Fibroblast of skin of right biceps (primary cell): ENCODE measurements at places on chromosomes 6 and 20.

- no peak for DNase-seq
Observed at GRCh38 chr20:22425344-22426295, 158.8 kb downstream of the FOXA2 start.

DNA sequence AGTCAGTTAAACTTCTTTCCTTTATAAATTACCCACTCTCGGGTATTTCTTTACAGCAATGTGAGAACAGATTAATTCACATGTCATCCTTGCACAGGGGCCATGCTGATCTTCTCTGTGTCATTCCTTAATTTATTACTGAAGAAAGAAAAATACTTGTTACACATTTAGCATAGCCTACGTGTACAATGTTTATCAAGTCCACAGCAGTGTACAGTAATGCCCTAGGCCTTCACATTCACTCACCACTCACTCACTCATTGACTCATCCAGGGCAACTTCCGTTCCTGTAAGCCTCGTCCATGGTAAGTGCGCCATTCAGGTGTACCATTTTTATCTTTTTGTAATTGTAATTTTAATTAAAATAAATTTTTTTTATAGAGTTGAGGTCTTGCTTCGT is 73.6 kb downstream of the RSPH3 start:
- peak; percentile 70 for DNase-seq

- peak; percentile 84 for DNase-seq
Observed at GRCh38 chr6:52261229-52261628, 16.9 kb upstream of the IL17F start.

DNA sequence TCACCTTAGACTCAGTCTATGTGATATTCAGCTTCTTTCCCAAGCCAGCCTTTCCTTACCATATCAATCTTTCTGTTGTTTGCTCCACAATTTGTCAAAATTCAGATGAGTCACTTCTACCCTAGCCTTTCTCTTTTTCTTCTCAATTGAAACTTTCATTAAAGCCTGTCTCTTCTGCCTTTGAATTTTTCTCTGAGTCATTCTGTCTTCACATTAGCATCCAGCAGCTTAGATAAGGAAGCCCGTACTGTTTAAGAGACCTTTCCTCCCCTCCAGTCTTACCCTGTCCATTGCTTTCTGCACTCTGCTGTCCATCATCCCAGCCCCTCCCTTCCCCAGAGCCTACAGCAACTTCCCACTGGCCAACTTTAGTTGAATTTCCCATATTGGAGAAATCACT is 34.9 kb upstream of the RALGAPA2 start:
- no peak for DNase-seq

DNA sequence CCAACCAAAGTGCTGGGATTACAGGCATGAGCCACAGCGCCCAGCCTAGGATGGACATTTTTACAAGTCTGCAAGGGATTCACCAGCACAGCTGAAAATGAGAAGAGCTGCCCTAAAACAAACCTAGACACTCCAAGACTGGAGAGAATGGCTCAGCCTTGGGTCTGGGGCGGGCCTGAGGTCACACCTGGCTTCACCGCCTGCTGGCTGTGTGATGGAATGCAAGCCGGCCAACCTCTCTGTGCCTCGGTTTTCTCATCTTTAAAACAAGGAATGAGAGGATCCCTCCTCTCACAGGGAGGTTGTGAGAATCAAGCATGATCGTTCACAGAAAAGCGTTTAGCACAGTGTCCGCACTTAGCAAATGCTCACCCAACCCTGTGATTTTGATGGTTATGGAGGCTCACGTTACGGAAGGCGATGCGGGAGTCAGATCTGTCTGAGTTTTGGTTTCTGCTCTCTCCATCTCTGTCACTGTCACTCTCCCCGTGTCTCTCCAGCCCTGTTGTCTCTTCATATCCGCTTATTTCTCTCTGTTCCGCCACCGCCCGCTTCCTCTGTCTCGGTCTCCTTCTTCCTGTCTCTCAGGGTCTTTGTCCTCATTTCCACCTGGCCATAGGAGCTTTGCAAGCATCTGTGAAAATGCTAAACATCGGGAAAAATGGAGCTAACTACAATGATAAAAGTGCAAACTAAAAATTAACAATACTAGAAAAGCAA is 47.6 kb downstream of the CEBPB start:
- no peak for DNase-seq

DNA sequence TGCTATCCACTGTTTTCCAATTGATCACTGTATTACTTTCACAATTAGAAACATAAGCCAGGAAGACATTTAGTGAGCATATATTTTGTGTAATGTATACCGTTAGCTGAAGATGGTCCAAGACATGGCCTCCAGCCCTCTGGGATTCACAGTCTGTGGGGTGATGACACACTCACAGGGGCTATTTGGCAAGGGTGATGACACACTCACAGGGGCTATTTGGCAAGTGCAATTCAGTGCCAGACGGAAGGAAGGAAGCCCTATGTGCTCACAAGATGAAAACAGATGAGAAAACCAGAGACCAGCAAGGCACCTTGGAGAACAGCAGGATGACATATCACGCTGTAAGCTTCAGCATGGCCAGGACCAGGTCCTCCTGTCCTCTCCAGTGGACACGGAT is 183.7 kb downstream of the MBOAT1 start:
- no peak for DNase-seq

DNA sequence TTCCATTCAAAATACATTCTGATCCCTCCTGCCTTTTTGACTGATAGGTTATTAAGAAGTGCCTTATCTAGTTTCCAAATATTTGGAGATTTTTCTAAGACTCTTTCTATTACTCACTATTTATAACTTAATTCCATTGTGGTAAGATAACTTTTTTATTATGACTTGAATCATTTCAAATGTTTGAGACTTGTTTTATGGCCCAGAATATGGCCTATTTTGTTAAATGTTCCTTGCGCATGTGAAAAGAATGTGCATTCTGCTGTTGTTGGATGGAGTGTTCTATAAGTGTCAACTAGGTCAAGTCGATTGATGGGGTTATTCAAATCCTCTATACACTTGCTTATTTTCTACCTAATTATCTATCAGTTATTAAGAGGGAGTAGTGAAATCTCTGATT is 13.1 kb upstream of the TCP11 start:
- DNase-seq = peak; percentile 66

DNA sequence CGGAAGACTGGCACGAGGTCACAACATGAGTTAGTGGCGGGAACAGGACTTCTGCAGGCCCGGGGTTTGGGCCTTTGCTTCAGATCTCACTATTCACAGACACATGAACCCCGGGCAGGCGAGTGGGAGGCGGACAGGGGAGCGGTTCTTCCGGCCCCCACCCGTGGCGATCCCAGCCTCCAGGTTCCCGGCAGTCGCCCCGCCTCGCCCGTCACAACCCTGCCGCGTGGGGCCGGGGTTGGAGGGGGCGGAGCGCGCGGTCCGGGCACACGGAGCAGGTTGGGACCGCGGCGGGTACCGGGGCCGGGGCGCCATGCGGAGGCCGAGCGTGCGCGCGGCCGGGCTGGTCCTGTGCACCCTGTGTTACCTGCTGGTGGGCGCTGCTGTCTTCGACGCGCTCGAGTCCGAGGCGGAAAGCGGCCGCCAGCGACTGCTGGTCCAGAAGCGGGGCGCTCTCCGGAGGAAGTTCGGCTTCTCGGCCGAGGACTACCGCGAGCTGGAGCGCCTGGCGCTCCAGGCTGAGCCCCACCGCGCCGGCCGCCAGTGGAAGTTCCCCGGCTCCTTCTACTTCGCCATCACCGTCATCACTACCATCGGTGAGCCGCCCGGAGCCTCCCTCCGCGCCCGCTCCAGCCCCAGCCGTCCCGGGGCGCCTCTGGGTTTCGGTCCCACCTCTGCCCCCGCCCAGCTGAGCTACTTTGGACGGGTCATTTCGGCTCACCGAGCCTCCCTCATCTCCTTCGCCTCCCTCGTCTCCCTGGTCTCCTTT is at the start of gene KCNK15:
Gene KCNK15, plus strand, starts transcription at position 268 of the 769 bp plus-strand sequence. Its CDS starts 46 bp downstream, at position 314.
- peak; percentile 27 for DNase-seq

DNA sequence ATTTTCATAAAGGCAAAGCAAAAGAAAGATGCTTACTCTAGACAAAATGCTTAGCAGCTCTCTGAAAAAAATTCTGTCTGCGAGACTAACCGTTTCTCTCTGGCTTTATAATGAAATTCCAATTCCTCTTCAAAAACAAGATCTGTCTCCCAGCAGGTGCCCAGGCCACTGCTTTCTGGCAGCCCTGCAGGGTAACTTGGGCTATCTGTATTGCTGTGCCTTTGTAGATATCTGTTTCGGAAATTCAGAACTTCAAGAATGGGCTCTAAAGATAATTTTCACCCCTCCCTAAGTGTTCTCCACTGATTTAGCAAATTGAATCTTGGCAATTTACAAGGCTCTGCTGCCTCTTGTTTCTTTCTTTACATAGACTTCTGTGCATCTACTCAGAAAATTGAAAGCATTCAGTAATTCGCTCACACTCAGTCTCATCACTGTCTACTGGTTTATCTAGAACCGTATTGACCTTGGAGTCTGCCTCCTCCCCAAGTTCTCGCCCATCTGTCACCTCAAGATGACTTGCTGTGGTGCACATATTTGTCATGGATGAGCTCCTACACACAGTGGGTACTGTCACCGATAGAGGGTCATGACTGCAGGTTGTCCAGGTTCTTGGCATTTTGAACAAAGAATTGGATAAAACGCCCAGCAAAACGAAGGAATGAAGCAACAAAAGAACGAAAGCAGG is 26.4 kb upstream of the FABP7 start:
- DNase-seq = no peak

DNA sequence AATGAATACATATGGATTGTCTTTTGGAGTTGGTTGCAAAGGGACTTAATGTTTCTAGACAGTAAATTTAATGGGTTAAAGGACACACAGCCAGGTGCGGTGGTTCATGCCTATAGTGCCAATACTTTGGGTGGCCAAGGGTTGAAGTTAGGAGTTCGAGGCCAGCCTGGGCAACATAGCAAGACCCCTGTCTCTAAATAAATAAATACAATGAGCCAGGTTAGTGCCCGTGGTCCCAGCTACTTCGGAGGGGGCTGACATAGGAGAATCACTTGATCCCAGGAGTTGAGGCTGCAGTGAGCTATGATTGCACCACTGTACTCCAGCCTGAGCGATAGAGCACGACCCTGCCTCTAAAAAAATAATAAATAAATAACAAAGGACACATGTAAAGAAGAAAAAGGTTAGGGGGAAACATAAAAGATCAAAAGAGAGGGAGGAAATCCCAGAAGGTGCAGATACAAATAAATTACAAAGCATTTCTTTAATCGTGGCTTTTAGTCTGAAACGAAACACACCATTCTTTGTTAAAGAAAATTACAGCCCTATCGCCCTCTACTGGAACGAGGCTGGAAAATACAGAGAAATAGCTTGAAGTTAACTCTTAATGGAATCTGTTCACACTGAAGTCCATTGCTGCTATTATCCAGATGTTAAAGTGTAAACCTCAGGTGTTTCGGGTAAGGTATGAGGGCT is 42.6 kb upstream of the SCML4 start:
- peak; percentile 43 for DNase-seq

- DNase-seq = no peak
Observed at GRCh38 chr20:5810800-5811422, 60.7 kb downstream of the SHLD1 start.

DNA sequence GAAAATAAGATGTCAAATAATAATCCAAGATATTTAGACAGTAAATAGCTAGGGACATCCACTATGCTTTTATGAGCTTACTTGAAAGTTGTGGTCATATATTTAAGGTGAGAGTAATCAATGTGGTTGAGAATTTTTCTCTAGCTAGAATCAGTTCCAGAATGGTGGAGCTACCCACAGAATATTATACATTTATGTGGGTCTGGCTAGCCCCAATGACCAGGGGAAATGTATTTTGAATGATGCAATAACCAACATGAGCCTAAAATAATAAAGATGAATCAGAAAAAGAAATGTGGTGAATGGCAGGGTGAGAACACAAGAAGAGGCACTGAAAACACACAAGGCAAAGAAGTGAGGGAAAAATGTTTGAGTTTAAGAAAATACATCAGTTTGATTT is 325.7 kb downstream of the TBC1D32 start:
- peak; percentile 0 for DNase-seq

DNA sequence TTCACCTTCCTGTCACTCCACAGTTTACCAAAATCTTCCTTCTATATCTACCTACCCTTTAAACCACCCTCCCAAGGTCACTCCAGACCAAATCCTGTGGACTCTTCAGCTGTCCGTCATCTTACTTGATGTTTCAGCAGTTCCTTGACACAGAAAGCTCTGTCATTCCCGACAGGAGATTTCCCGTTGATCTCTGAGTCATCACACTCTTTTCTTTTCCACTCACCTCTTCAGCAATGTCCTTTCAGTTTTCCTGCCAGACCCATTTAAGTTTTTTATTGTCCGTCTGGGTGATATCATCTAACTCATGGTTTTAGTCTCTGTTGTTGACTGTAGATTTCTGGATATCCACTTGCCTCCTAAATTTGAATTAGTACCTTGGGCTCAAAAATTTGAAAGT is 69.9 kb upstream of the SCGN start:
- DNase-seq = no peak

DNA sequence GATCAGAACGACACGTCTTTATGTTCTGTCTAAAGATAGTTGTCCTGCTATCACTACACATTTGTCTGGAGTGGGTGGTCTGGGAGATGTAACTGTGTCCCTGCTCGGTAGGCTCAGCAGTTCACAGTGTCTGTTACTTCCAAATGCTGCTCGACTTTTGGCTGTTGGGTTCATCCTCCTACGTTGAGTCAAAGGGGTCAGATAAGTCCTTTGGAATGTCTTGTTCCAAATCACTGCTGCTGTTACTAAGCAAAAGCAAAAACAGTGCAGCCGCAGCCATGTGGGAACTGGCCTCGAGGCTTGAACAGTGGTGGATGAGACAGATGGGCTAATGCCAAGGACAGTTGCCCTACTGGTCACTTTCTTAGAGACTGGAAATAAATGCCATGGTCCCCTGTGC is 272.2 kb upstream of the MAP3K7 start:
- no peak for DNase-seq

DNA sequence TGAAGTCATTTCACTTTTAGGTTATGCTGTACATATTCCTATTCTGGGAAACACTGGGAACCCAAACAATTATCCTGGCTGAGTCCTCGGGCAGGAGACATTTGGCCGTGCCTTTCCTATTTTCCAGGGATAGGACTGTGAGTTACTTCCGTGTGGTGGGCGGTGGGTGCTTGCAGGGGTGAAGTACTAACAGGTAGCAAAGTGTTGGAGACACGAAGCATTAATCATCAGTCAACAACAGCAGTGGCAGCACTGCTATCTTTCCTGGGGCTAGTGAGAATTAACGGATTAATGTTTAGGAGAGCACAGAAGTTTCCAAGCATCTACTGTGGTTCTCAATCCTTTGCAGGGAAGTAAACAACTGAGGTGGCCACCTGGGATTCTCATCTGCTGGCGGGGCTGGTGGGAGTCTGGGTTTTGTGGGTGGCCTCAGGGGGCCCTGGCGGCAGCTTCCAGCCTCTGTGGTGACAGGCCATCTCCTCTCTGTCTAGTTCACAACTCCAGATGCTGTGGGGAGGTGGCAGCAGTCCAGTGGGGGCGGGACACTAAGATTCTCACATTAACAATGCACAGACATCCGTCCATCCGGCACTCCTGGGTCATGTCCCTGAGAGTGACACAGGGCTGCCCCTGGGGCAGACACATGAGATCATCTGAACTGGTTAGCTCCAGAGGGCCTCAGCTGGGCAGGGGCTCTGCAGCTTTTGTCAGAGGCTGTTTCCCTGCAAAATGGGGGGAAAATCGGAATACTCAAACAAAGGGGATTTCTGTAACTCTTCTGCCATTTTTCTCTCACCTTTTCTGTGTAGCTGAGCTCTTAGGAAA is 90.9 kb downstream of the GJA10 start:
- DNase-seq = peak; percentile 91
